ENCODE measurements at places on chromosomes 4 and X. TPM values are rescaled to one million over a fixed set of nuclear protein-coding genes. Genes with fewer than 3 reads are reported as not detected.

- H3K27me3 ChIP-seq = no peaks in the 10 kb centered on the region
- no peaks in the 10 kb centered on the region for H3K4me1 ChIP-seq
- H3K4me3 ChIP-seq = no peak overlapping the region
- H3K27ac ChIP-seq = no peak overlapping the region
- DNase-seq = no peak
- no peaks in the 10 kb centered on the region for H3K36me3 ChIP-seq
These were observed 16.9 kb downstream of the PLAC1 start for GRCh38 chrX:134641346-134641745.

- no peak overlapping the region for H3K4me3 ChIP-seq
- no peaks in the 10 kb centered on the region for H3K4me1 ChIP-seq
- no peak for DNase-seq
- no peaks in the 10 kb centered on the region for H3K36me3 ChIP-seq
These were observed 467.0 kb downstream of the PCDH18 start for GRCh38 chr4:137065311-137065710.

- no peaks in the 10 kb centered on the region for H3K36me3 ChIP-seq
- H3K4me3 ChIP-seq = no peak overlapping the region
- H3K4me1 ChIP-seq = peaks cover 24% of the 10 kb centered on the region
- no peaks in the 10 kb centered on the region for H3K27me3 ChIP-seq
- DNase-seq = peak; percentile 22
These were observed 11.8 kb downstream of the MOB1B start for GRCh38 chr4:70914000-70914399.

The CSAG2 gene
- total RNA-seq = not detected

DNA sequence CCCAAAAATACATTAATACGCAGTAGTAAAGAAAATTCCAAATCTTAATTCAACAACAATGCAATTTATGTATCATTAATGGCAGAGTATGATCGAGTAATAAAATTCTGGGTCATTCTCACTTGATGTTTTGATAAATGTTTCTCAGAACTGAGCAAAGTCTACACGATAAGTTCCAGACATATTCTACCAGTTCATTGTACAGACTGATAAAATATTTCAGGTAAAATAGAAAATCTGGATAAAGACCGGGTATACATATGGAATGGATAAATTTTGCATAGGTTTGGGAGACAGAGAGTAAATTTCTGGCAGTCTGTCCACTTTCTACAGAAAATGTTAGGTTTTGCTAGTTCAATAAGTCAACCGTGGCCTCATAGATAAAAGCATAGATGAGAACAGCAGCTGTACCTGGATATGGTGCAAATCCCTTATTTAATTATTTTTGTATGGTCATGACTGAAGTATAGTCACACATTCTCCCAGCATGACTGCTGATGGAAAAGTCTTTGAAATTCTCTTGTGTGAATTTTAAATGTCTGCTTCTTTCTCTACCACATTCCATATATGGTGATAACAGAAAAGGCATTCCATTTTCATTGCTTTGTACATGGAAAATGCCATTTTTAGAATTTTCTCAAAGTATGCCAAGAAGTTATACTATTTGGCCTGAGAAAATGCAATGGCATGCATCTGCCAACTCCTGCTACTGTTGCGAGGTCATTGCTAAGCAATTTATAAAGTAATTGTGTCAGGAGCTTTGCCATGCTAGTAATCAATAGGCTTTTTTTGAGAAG is 301.9 kb upstream of the ARSJ start:
- H3K36me3 ChIP-seq = no peaks in the 10 kb centered on the region
- no peak overlapping the region for H3K27ac ChIP-seq
- H3K4me1 ChIP-seq = no peaks in the 10 kb centered on the region
- H3K27me3 ChIP-seq = no peaks in the 10 kb centered on the region
- no peak overlapping the region for H3K4me3 ChIP-seq

DNA sequence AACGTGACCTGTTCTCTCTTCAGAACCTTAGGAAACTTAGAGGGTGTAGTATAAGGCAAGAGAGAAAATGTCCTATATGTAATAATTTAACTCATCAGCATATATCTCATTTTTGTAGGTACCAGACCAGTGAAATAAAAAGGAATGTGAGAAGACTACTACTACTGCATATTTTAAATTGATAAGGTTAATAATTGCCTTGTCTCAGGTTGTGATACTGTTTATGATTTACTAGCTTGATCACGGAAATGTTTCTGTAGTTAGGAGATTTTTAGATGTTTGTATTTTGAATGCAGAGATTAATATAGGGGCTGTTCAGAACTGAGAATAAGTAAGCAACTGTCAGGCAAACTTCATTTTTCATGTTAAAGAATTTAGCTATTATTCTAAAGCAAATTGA is 1563.4 kb downstream of the C4orf33 start:
- H3K27ac ChIP-seq = no peak overlapping the region
- H3K4me1 ChIP-seq = no peaks in the 10 kb centered on the region
- no peak for DNase-seq
- no peak overlapping the region for H3K4me3 ChIP-seq
- H3K27me3 ChIP-seq = no peaks in the 10 kb centered on the region

All from PC-3 (cell line).